Thyroid gland (tissue), 4 donors: ENCODE measurements at places on chromosomes 16 and 17. TPM values are rescaled to one million over a fixed set of nuclear protein-coding genes. Genes with fewer than 3 reads are reported as not detected.
A peak's percentile ranks its signal among the peaks of the same experiment; 100 is the strongest.

DNA sequence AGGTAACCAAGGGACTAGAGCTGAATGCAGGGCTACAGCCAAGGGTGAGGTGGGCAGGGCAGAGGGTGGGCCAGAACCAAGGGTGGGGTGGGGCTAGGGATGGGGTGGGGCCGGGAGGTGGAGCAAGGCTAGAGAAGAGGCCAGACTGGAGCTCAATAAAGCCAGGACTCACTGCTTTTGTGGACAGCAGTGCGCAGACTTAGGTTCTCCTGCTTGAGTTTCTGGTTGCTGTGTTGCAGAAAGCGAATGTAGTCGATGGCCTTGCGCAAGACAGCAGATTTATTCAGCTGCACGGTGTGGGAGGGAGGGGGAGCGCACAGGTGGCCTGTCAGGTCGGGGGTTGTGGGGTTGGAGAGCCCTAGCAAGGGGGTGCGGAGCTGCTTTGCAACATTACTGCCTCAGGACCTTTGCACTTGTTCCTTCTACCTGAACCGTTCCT is 18.7 kb downstream of the SREBF1 start:
- H3K27me3 ChIP-seq, result no peaks in the 10 kb centered on the region
- no peak overlapping the region for H3K27ac ChIP-seq
- H3K4me3 ChIP-seq, result no peak overlapping the region
- H3K4me1 ChIP-seq, result peaks cover 53% of the 10 kb centered on the region
- DNase-seq, result peak; percentile 46

Gene CPHXL2
- total RNA-seq, result not detected

GRCh38 chr17:31524926-31525800 is 133.7 kb downstream of the RAB11FIP4 start:
- H3K4me3 ChIP-seq, result no peak overlapping the region
- DNase-seq, result peak; percentile 88
- peaks cover 4% of the 10 kb centered on the region for H3K4me1 ChIP-seq
- H3K27ac ChIP-seq, result no peak overlapping the region

Gene EARS2
- 47.1 TPM for total RNA-seq

Gene CCL23
- total RNA-seq, result 2.7 TPM

Gene C17orf67
- 0.24 TPM for total RNA-seq

GRCh38 chr17:82267575-82268379 is 5.7 kb downstream of the CSNK1D start:
- H3K4me3 ChIP-seq, result no peak overlapping the region
- H3K27ac ChIP-seq, result peak overlapping the region; percentile 87
- H3K27me3 ChIP-seq, result no peaks in the 10 kb centered on the region
- H3K4me1 ChIP-seq, result peaks cover 48% of the 10 kb centered on the region

GRCh38 chr17:33816842-33817617 is 438.1 kb upstream of the CCL2 start:
- peaks cover 3% of the 10 kb centered on the region for H3K27me3 ChIP-seq
- no peak overlapping the region for H3K27ac ChIP-seq
- no peaks in the 10 kb centered on the region for H3K4me1 ChIP-seq
- H3K4me3 ChIP-seq, result no peak overlapping the region
- no peak for DNase-seq

GRCh38 chr17:41523787-41524186 is 4.3 kb downstream of the KRT19 start:
- H3K27me3 ChIP-seq, result peaks cover 11% of the 10 kb centered on the region
- no peak overlapping the region for H3K27ac ChIP-seq
- DNase-seq, result no peak
- H3K36me3 ChIP-seq, result no peaks in the 10 kb centered on the region
- H3K4me1 ChIP-seq, result peaks cover 14% of the 10 kb centered on the region

- DNase-seq, result no peak
- no peak overlapping the region for H3K27ac ChIP-seq
- H3K27me3 ChIP-seq, result no peaks in the 10 kb centered on the region
- no peak overlapping the region for H3K4me3 ChIP-seq
- peaks cover 26% of the 10 kb centered on the region for H3K4me1 ChIP-seq
- no peaks in the 10 kb centered on the region for H3K36me3 ChIP-seq
These were observed 58.2 kb downstream of the FTO start for GRCh38 chr16:53761962-53762703.

- no peak overlapping the region for H3K27ac ChIP-seq
- DNase-seq, result no peak
- peaks cover 6% of the 10 kb centered on the region for H3K4me1 ChIP-seq
- no peak overlapping the region for H3K4me3 ChIP-seq
These were observed 130.8 kb downstream of the XYLT1 start for GRCh38 chr16:17339764-17340541.
